ENCODE measurements at places on chromosomes 7 and 10.

GRCh38 chr10:62498271-62498670 lies 124.1 kb downstream of the ZNF365 start:
- no peak for DNase-seq

DNA sequence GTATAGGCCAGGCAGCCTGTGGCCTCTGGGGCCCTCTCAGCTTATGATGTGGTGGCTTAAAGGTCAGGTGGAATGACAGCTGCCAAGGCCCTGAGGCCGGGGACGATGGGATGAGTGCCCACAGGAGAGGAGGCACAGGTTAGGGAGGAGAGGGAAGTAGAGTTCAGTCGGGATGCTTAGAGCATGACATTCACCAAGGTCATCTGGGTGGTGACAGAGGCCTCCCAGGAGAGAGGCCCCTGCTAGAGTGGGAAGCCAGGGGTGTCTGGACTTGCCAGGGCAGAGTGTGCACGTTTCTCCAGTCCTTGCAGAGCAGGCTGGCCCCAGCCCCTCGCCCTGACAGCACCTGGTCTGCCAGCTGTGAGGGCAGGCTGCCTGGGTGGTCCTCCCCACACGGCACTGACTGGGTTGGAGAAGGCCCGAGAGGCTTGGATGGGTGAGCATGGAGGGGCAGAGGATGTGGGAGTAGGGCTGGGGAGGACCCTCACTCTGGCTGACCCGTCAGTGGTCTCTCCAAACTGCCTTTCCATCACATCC lies 1.5 kb downstream of the CALHM1 start:
- DNase-seq: no peak

DNA sequence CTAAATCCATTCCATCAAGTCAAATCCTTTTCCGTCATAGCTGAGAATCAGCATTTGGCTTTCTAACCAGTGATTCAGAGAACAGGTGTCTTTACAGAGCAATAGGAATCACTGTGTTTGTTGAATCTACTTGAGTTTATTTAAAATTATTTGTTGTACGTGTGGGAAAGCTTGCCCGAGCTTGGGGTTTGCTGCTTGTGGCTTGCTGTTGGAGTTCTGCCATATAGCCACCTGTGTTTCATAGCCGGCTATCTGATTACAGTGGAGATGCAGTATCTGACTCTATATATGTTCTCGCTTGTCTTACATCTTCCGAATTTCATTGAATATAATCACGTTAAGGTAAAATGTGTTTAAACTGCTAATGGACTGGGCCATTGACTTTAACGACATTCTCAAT lies 274.3 kb upstream of the MKI67 start:
- DNase-seq: no peak

DNA sequence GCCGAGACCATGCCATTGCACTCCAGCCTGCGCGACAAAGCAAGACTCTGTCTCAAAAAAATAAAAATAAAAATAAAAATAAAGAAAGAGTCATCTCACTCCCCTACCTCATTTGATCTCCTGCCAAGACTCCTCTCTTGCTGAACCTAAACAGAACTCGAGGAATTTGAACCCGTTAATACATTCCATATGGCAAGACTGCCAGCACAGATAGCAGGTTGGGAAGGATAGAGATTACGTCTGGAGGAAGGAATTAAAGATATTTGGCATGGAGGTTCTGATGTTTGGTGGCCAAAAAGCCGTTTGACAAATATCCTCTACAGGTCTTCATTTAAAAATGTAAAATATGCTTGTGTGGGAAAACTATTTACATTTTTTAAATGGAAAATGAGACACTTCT lies 549.6 kb downstream of the HTR7 start:
- no peak for DNase-seq

- no peak for DNase-seq
Measured at GRCh38 chr7:73879977-73880681, 19.2 kb downstream of the TMEM270 start.

DNA sequence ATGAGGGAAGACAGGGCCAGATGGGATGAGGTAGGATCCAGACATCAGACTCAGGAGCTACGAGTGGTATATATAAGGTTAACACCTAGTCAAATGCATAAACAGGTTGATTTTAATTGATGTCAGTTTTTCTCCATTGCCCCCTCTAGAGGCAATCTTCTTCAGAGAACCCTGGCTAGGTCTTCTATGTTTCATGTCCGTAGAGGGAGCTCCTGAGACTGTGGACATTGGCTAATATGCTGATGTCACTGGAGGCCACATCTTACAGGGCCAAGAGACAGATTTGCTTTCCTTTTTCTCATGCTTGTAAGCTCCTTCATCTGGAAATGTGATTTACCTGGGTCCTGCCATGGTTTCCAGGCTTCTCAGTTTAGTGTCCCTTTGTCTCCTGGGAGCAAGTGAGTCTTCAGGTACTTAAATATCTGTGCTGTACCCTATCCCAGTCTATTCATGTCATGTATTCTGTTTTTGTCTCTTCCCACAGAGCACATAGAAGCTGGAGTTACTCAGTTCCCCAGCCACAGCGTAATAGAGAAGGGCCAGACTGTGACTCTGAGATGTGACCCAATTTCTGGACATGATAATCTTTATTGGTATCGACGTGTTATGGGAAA lies 161.6 kb upstream of the PRSS1 start:
- DNase-seq: no peak

DNA sequence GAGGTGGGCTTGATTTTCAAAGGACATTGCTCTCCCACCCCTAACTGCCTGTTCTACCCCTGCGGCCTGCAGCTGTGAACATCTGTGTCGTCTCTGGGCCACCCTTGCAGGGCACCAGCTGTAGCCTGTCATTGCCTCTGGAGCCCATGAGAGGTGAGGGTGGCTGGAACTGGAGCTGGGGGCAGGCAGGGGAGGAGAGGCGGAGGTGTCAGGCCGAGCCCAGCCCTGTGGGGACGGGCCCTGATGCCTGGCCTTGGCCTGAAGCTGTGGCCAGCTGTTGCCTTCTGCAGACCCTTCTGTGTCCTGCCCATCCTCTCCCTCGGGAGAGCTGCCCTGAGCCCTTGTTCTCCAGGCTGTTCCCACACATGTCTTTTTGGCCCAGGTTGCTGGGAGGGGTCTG lies 44.5 kb downstream of the PALD1 start:
- DNase-seq: no peak

DNA sequence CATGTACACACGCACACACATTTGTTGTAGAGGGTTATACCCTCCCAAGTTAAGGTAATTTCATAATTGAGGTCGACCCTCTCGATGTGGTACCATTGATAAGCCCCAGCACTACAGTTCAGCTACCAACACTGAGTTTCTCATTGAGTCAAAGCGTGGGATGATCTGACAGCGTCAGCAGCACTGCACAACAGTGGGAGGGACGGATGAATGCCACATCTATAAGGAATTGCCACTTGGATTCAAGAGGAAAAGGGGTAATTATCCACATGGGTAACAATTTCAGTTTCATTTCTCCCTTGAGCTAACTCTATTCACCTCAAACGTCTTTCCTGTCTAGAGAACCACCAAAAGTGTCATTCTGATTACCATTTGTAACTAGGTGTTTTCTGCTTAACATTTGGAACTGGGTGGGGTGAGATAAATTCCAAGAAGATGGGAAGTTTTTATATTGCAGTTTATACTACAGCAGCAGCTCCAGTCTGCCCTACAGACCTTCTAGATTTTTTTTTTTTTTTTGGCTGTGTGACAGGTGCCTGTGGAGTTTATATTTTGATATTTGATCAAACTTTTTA lies 342.9 kb downstream of the AUTS2 start:
- no peak for DNase-seq

- DNase-seq: no peak
Measured at GRCh38 chr7:117155694-117156093, 167.2 kb downstream of the WNT2 start.

DNA sequence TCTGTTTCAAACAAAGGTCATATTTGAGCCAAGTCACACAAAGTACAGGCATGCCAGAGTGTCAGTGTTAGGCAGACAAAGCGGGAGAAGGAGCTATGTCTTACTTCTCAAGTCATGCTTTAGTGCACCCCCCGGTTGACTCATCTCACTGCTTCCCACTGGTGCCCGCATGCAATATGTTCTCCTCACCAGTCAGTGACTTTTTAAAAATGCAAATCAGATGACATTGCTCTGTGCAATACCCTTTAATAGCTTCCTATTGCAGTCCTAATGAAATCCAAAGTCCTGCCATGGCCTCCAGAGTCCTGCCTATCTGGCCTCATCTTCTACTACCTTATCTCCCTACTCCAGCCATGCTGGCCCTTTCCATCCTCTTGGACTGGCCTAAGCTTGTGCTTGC lies 429.1 kb downstream of the ACTR3B start:
- DNase-seq: no peak

- DNase-seq: peak; percentile 90
Measured at GRCh38 chr7:134669845-134670373, 23.3 kb downstream of the BPGM start.

GRCh38 chr7:24059775-24060174 lies 224.2 kb upstream of the NPY start:
- no peak for DNase-seq

DNA sequence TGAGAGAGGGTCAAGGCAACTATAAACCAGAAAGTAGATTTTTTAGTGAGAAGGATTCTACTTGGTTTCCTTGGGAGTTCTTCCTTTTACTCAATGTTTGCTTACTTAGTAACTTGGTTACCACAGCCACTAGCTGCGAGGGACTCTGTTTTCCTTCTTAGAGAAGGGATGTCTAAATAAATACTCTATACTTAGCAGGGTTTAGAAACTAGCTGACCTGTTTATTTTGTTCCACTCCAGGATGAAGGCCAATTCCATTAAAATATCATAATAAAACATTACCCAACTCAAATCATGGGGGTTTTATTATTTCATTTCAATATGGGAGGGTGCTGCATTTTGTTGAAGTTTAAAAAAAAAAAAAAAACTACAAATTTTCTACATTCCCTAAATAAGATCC lies 87.3 kb downstream of the PPP1R3A start:
- no peak for DNase-seq
